ENCODE measurements at places on chromosomes 11 and 22. TPM values are rescaled to one million over a fixed set of nuclear protein-coding genes. Genes with fewer than 3 reads are reported as not detected.

The CADM1 gene
- total RNA-seq: 89.7 TPM

The MUC2 gene
- not detected for total RNA-seq

The SELENOH gene
- total RNA-seq: 144 TPM

GRCh38 chr11:78727816-78728215 is 153.2 kb upstream of the NARS2 start:
- DNase-seq: no peak

GRCh38 chr11:20056950-20057943 is 103.0 kb downstream of the DBX1 start:
- no peak for DNase-seq

DNA sequence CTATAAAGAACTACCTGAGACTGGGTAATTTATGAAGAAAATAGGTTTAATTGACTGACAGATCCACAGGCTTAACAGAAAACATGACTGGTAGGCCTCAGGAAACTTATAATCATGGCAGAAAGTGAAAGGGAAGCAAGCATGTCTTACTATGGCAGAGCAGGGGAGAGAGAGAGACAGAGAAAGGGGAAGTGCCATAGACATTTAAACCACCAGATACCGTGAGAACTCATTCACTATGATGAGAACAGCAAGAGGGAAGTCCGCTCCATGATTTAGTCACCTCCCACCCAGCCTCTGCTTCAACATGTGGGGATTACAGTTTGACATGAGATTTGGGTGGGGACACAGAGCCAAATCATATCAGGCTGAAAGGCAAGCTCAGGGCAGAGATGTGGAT is 327.1 kb upstream of the DDI1 start:
- DNase-seq: peak; percentile 11

Data from OCI-LY7 (cell line).